ENCODE measurements at places on chromosomes 1 and 21.

DNA sequence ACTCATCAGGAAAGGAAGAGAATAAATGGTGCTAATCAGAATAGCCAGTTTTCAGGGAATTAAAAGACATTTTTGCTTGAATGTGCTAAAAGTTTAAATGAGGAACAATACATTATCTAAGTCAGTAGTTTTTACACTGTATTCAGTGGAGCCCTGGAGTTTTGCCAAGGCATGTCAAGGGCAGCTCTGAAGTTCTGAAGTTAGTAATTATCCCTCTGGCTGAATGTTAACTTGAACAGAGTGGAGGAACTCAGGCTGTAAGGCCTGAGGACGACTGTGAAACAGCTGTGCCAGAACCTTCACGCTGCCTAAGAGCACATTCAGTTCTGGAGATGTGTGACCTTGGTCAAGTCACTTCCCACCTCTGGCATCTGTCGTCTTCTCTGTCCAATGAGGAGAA is 68.1 kb downstream of the EDEM3 start:
- DNase-seq, result no peak

DNA sequence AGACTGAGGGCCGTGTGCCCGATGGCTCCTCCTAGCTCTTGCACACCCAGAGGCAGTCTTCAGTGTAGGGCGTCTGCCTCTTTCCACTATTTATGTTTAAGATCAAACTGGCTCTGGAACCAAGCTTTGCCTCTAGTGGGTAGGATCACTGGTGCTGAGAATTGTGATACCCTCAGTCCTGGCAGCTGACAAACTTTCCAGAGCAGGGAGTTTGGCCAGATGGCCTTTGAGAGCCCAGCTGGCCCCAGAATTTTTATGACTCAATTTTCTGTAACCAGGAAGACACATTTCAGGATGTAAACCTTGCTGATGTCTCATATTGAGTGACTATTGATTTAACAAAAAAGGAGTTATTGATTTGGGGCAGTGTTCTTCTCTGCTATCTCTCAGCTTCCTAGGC is 6.7 kb downstream of the COQ8A start:
- DNase-seq, result no peak

GRCh38 chr1:94958081-94958480 is 31.2 kb upstream of the CNN3 start:
- DNase-seq, result no peak

DNA sequence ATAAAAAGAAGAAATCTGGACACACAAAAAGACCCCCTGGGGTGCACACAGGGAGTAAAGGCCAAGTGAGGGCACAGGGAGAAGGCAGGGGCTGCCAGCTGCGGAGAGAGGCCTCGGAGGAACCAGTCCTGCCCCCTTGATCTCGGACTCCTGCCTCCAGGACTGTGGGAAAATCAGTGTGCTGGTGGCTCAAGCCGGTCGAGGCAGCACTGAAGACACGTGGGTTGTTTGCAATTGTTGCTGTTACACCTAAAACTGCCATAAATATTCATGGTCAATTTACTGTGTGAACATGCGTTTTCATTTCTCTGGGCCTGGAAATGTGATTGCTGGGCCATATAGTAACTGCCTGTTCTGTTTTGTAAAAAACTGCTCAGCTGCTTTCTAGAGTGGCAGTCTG is 18.5 kb downstream of the IBA57 start:
- DNase-seq, result no peak

DNA sequence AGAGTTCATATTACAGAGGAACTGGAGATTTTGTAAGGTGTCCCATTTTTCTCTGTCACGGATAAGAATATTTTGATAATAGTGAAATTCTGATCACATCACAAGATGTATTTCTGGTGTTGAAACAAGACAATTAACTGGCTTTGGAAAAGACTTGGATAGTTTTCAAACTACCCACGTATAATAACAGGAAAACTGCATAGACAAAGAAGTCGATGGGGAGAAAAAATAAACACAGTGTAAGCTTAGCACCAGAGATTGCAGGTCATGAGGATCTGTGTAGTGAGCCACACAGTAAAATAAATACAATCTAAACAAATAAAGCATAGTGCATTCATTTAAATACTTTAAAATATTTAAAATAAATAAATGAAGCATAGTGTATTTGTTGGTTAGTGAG is 452.3 kb upstream of the ADAMTS5 start:
- no peak for DNase-seq

- no peak for DNase-seq
Measured at GRCh38 chr1:53412285-53413174, 46.7 kb upstream of the DMRTB1 start.

DNA sequence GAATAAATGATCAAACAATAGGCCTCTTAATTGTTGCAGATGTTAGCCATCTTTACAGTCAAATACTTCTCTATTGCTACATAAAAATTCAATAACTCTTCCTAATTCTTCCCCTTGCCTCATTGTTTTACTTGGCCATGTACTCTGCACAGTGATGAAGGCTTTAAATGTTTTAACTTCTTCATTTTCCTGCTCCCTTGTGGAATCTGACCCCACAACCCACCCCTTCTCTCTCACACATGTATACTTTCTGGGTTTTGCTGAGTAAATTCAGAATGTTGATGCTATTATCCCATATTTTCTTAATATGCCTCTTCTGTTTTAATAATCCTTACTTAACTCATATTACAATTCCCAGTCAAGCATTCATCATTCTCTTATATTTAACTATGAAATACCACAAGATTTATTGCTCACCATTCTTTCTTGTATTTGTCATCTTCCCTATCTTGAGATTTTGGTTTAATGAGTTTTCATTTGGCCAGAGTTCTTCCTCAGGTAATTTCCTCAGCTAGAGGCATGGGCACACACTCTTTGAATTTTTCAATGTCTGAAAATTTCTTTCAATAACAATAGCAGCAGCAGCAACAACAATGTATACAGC is 327.8 kb upstream of the USP24 start:
- no peak for DNase-seq

GRCh38 chr1:11967028-11967547 is 13.2 kb upstream of the MFN2 start:
- DNase-seq, result no peak

DNA sequence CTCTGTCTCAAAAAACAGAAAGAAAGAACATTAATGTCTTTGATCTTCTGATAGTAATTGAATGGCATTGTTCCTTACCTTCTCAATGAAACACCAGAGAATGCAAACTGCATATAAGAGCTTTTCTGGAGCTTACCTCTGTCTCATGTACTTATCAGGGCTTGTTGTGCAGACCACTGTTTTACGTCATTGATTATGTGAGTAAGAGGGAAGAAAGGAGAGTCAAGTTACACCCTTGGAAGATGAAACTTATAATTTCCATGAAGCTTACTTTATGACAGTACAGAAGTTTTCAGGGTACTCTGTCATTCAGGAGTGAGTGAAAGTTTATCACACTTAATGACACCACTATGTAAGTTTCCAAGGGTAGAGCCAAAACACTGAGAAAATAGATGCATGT is 49.0 kb upstream of the MAB21L3 start:
- DNase-seq, result no peak
